Brain microvascular endothelial cell (primary cell): ENCODE measurements at places on chromosomes 5 and 9.
A peak's percentile ranks its signal among the peaks of the same experiment; 100 is the strongest.

GRCh38 chr9:124696101-124696500 is 75.0 kb downstream of the NR6A1 start:
- peak; percentile 40 for DNase-seq

DNA sequence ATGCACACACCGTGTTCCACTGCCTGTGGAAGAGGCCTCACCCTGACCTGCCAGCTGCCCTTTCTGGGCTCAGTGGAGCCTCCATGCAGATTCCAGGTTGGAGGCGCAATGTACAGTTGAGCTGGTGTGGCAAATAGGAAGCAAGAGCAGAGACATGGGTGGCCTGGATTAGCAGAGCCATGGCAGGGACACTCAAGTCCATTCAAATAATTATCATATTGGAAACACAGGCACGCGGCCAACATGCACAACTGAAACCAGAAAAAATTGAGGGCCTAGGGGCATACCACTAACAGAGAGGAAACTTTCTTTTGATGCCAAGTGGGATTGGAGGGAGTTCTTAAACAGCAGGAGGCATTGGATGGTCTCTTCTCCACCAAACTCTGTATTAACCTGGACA is 35.8 kb downstream of the OTULINL start:
- no peak for DNase-seq

DNA sequence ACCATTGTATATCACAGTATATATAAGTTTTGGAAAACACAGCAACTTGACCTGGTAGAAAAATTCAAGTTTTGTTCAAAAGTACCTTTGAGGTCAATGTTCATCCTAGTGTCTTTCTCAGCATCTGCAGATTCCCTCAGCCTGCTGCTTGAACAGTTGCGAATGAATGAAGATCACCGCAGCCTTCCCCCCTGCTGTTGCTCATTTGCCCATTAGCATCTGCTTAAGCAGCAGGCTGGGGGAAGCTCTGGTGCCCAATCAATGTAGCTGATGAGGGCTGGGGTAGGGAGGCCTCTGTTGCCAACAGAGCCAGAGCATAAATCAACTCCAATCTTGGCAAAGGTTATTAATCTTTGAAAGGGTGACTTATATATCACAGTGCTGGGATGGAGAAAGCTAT is 586.5 kb upstream of the PTPRD start:
- no peak for DNase-seq

DNA sequence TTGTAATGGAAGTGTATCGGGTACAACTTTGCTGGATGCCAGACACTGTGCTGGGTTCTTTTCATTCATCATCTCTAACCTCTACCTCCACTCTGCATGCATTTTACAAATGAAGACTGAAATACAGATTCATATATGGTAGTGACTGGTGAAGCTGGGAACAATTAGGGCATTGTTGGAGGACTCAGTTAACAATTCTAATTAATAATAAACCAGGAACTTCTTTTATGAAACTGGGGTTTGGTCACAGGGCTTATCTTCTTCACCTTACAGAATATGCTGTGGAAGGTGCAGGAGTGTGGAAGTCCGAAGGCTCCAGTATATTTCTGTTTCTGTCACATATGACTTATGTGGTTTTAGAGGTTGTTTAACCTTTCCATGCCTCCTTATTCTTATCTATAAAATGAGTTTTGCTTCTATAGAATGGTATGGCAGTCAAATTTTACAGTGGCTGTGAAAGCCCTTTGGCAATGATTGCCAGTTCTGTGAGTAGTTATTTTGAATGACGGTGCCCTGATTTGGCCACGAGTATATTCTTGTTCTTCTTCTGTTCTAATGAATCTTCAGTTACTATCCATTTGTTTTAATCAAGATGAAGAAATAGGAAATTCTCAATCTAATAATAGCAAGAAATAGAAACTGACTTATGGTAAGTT is 284.7 kb downstream of the GABRB2 start:
- DNase-seq: no peak

GRCh38 chr5:166342402-166342801 is 1949.0 kb upstream of the WWC1 start:
- DNase-seq: no peak

- DNase-seq: no peak
These were observed 951.1 kb upstream of the DMAC1 start for GRCh38 chr9:8750639-8751051.

GRCh38 chr5:172852490-172853354 is 18.7 kb downstream of the ERGIC1 start:
- no peak for DNase-seq

DNA sequence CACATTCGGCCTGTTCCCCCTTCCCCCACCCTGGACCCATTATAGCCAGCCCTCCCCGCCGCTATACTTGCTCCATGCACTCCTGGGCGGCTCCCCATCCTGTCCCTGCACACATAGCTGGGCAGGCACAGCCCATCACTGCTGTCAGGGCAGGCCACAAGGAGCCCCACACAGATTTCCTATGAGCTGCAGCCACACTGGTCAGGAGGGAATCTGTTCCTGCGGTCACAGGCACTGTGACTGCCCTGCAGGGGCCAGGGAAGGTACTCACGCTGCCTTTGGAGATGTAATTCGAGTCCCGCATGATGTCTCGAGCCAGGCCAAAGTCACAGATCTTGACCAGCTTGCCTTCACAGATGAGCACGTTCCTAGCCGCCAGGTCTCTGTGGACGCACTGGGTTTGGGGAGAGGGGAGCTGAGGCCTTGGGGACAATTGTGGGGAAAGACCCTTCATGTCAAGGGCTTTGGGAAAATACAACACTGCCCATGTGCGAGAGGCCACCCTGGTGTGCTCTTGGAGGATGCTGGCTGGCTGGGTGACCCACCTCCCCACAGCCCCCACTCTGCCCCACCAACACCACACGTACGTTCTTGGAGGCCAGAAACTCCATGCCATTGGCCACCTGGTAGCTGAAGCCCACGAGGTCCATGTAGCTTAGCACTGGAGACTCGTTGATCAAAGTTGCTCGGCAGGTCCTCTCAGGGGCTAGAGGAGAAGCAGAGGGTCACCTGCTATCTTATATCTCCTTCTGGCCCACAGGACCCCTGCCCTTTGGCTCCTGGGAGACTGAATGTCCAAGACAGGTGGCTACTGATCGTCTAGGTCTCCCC is 34.5 kb upstream of the CSF1R start:
- no peak for DNase-seq

DNA sequence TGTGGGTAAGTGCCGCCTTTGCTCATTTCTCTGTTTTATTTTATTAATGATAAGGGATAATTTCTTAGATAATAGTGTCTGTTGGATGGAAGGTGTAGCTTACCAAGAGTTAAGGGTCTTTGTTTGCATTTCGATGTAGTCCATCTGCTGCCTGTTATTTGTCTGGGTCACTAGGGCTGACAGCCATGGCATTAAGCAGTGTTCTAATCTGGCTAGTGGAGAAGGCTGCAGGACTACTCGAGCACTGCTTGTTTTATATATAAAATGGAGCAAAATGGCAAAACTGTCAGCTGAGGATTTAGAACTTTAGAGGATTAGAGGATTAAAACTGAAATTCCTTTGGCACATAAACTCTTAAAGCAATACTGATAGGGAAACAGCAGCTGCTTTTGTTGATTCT is 67.5 kb downstream of the C7 start:
- no peak for DNase-seq

DNA sequence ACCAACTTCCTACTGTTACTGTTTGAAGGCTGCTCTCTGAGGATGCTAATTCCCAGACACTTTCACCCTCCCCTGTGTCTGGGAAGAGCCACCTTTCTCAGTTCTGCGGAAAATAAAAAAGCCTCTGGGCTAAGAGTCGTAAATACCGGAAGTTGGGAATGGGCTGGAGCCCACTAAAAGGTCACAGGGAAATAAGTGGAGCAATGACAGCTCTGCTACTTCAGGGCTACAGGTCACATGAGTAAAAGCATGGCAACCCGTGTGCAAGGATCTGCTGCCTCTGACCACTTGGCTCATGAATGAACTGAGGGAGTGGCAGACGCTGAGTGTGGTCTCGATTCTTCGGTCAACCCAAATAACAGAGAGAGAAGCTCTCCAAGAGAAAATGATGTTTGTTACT is 25.8 kb upstream of the ATP6V1G1 start:
- no peak for DNase-seq

DNA sequence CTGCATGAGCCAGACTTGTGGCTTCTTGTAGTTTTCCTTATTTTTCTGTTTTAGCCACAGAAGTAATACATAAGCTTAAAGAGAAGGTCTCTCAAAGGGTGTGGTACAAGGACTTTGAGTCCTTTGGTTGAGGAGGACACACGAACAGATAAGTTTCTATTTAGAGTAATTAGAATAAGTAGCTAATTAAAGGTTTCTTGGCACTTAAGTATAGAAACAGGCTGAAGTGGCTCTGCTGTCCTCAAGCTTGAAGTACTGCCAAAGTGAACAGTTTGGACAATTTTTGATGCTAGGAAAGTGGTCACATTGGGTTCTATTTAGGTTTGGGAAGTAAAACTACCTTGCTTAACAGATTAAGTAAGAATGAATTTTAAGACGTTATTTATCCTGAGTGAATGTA is 278.3 kb upstream of the MPDZ start:
- no peak for DNase-seq

- DNase-seq: no peak
These were observed 7.7 kb upstream of the CEP72 start for GRCh38 chr5:604391-604831.

DNA sequence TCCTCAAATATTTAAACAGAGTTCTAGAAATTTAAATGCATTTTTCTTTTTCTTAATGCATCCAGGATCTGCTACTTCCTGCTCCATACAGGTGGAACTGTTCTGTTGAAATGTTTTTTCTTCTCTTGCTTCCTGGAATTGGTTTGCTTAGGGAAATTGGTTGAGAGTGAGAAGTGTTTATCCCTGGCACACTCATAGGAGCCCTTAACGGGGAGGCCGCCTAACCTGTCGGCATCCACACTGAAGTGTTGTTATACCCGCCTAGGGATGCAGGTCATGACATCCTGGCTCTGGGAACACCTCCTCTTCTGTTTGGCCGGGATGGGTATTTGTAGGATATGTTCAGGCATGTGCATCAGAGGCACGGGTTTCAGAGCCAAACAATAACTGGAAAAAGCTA is 239.7 kb downstream of the GADD45G start:
- DNase-seq: no peak

- peak; percentile 42 for DNase-seq
These were observed 41.3 kb upstream of the FOXE1 start for GRCh38 chr9:97811533-97812246.

GRCh38 chr5:8247049-8247899 is 378.3 kb downstream of the MTRR start:
- DNase-seq: no peak

DNA sequence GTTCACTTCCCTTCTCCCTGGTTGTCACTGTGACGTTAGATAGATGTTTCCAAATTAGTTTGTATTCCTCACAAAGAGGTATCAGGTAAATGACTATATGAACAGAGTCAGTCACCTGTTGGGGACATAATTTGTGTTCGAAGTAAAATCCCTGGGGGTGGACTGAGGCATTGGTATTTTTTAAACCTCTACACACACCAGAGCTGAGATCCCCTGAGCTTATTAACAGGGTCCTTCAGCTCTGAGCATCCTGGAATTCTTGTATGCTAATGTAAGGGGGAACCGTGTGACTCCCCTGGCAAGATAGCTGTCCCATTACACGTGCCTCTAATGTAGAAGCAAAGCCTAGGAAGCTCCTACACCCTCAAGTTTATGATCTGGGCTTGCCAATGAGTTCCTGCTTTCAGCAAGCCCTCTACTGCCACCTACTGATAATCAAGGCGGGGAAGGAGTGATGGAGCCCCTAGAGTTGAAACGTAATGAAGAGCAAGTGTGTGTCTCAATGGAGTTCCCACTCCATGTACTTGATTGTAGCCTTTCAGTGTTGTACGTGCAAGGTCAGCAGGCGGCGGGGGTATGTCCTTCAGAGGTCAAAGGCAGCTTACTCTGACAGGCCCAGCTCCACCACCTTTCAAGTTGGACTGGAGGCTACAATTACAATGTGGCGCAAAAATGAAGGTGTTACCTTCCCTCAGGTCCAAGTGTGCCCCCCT is 14.4 kb downstream of the PRKACG start:
- DNase-seq: peak; percentile 76

GRCh38 chr5:148314187-148314586 is 2.0 kb downstream of the SPINK7 start:
- no peak for DNase-seq

- no peak for DNase-seq
These were observed 178.3 kb downstream of the DNAH5 start for GRCh38 chr5:13766236-13766635.

GRCh38 chr5:32514806-32515205 is 70.3 kb upstream of the ZFR start:
- DNase-seq: no peak

GRCh38 chr9:84969084-84969483 is 299.6 kb downstream of the NTRK2 start:
- DNase-seq: no peak

- DNase-seq: peak; percentile 96
These were observed 170.5 kb downstream of the ARHGEF28 start for GRCh38 chr5:73796164-73797131.

DNA sequence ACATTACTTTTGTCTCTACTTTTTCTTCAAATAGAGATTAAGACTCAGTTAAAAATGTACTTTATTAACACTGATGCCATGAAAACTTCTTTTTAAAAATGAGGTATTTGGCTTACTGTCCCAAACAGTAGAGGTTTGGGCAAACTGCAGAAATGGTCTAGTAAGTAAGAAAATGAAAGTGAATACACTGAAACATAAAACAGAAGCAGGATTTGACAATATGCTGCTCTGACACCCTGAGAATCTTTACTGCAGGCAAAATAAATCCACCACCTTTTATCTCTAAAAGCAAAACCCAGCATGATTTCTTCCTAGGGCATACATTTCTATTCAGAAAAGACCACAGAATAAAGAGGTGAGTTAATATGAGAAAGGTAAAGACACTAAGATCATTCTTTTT is 86.2 kb downstream of the SLC38A9 start:
- DNase-seq: no peak

- DNase-seq: no peak
These were observed 93.2 kb upstream of the OSMR start for GRCh38 chr5:38752622-38753021.

- DNase-seq: no peak
These were observed 318.4 kb downstream of the MAN2A1 start for GRCh38 chr5:110008131-110008530.

- no peak for DNase-seq
These were observed 7.9 kb upstream of the HAND1 start for GRCh38 chr5:154485850-154486426.

- DNase-seq: no peak
These were observed 22.6 kb downstream of the PIP5K1B start for GRCh38 chr9:68727636-68728035.
